ENCODE measurements at places on chromosomes 6 and 20.

- DNase-seq: no peak
Measured at GRCh38 chr6:444653-445275, 53.2 kb downstream of the IRF4 start.

- no peak for DNase-seq
Measured at GRCh38 chr6:4451081-4451480, 315.7 kb upstream of the ECI2 start.

GRCh38 chr6:74000666-74001490 is 304.9 kb downstream of the CD109 start:
- DNase-seq: no peak

GRCh38 chr20:32559753-32560380 is 25.3 kb downstream of the NOL4L start:
- DNase-seq: no peak

DNA sequence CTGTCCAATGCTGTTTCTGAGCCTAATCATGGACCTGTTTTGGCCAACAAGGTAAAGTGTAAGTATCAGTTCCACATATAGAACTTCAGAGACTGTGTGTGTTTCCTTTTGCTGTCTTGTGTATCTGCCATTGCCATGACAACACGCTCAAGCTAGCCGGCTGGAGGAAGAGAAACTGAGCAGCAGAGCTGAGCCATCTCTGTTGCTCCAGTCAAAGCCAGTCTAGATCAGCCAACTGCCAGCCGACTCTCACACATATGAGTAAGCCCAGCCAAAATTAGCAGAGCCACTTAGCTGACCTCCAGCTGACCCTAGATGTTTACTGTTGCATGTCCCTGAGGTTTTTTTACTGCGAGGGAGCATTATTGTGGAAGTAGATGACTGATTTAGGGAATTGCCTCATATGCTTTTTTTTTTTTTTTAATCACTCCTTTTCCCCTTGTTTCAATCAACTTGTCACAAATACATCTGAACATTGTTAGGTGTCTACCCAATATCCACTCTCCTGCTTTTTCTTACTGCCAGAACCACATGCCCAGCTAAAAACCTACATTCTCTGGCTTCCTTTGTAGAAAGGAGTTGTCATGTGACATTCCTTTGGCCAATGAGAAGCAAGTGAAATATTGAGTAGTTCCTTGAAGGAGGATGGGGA is 304.3 kb upstream of the SUPT3H start:
- DNase-seq: peak; percentile 75

DNA sequence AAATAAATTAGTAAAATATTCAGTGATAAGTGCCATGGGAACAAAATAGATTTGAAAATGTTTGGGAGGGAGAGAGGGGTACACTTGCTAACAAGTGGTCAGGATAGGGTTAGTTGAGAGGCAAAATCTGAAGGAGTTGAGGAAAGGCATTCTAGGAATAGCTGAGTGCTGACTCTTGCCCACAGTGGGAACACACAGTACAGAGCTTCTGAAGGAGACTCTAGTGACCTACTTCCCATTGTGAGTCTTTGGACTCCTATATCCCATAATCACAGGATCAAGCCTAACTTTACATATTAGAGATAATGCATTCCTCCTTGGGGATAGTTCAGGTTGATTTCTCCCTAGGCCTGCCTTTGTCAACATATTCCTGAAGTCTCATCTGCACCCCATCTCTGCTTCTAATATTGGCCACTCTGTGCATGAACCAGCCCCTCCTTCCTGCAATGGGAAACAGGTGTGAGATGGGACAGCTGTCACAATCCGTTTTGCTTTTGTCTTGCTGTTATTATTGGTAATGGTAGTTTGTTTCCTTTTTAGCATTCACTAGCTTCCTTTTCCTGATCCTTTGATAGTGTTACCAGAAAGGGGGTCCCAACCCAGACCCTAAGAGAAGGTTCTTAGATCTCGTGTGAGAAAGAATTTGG is 2.6 kb upstream of the TRIM38 start:
- no peak for DNase-seq

DNA sequence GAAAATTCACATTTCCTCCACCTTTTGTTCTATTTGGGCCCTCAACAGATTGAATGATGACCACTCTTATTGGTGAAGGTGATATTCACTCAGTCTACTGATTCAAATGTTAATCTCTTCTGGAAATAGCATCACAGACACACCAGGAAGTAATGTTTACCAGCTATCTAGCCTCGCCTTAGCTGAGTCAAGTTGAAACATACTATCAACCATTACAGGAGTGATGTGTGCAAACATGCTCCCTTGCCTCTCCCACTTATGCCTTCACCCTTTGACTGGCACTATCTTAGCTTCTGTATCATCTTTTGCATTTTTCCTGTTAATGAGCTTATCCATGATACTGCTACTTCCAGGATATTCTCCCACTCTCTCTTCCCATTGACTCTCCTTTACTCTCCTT is 191.9 kb downstream of the CENPW start:
- no peak for DNase-seq

- no peak for DNase-seq
Measured at GRCh38 chr6:154370545-154370944, 13.9 kb upstream of the IPCEF1 start.

DNA sequence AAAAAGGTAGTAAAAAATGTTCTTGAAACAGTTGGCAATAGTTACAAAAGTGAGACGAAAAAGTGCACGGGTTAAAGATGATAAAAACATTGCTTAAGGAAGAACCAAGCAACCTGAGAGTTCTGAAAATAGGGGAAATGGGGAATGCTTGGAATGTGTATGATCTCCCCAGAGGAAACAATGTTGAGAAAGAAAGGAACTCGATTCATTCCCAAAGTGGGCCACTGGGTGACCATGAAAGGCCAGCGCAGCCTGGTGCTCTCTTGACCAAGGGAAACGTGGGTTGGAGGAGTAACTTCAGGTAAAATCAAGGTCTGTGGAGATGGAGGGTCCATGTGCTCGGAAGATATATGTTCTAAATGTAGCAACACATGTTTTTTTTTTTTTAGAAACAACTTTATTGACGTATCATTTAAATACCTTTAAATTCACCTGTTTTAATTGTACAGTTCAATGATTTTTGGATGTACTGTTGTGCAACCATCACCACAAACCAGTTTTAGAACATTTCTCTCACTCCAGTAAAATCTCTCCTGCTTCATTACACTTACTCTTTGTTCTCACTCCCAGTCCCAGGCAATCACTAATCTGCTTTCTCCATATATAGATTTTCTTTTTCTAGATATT is 34.5 kb upstream of the CEP85L start:
- no peak for DNase-seq

DNA sequence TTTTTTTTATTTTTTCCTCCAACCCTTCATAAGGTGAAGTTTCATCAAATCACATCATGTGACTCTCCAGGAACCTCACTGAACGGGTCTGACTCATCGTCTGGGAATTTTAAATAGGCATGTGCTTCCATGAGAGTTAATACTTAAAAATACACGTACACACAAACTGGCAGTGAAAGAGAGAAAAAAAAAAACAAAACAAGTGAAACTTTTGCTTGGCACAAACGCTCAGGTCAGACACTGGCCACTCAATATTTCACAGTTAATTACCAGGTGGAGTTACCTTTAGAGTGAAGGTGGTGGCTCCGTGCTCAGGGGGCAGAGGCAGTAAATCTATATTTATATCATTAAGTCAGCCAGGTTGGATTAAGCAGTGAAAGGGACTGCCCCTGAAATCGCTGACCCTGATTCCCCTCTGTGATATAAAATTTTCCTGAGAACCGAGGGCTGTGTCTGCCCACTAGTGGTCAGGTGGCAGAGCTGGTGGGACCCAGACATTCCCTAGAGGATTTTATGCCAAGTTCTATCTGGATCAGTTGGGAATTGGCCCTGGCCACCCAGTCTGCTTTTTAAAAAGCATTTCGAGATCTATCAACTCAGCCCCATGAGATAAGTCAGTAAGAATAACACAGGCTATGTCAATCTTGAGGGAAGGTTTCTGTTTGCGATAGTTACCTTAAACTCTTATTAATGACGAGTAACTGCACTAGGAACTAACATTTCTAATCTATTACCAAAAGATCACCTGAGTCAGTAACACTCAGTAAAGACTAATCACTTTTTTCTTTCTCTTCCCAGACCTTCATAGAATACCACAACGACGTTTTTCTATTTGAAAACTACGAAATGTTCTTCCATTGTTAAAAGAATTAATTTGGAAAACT is 259.1 kb downstream of the HDGFL1 start:
- no peak for DNase-seq

GRCh38 chr20:32908334-32909292 is 49.9 kb downstream of the EFCAB8 start:
- DNase-seq: no peak

DNA sequence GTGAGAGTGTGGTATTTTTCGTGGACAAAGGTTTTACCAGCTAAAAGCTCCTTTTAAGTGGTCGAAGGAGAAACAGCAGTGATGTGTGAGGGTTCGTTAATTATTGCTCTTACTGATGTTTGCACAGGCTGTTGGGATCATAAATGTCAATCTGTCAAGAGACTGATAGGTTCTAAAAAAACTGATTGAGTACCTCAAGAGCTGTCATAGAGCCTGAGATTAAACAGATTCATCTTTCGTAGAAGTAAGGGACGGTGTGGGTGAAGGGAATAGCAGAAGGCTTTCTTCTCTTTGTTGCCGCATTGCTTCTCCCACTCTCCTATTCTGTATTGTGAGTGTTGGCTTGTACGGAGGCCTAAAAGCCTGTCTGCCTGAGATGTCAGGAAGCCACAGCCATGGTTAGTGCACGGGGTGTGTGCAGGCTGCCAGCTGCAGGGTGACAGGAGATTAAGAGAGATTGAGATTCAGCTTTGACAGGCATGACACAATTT is 291.0 kb downstream of the ZFAND3 start:
- DNase-seq: no peak
